Stimulated activated CD8-positive, alpha-beta memory T cell treated with anti-CD3 and anti-CD28 coated beads, Interleukin-15, amount 100 ng/mL, for 24 hours (primary cell): ENCODE measurements at places on chromosomes 3 and 15.

- no peak for DNase-seq
Observed at GRCh38 chr15:67593562-67593961, 51.1 kb downstream of the MAP2K5 start.

DNA sequence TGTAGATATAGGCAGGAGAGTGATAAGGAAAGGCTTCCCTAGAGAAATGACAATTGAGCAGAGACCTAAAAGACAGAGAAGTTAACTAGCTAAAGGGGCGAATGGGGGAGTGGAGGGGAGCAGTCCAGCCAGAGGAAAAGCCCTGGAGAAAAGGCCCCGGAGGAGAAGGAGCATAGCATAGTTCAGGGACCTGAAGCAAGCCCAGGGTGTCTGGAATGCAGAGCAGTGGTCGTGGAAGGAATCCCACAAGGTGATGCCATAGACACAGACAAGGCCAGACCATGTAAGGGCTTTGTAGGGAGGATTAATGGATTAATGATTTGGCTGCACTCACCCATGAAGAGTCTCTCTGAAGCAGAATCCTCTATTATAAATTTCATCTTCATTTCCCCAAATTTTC lies 45.8 kb upstream of the LRRN1 start:
- no peak for DNase-seq

DNA sequence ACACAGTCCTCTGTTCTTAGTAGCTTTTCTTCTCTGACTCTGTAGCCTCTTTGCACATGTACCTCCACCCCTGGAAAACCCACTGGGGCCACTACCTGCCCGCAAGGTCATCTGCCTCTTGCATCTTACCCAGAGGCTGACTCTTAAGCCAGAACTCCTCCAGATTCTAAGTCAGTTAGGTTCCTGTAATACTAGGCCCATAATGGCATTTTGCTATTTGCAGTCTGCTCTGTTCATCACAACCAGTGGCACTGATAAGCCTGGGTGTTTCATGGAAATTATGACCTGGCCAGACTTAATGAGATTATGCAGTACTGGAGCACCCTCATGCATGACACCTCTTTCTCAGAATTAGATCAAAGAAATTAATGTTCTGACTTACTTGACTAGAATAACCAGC lies 31.7 kb upstream of the ATG7 start:
- DNase-seq: no peak

GRCh38 chr15:94083467-94084052 lies 147.8 kb upstream of the MCTP2 start:
- no peak for DNase-seq

GRCh38 chr15:88904624-88905327 lies 8.4 kb downstream of the MFGE8 start:
- DNase-seq: peak; percentile 78

DNA sequence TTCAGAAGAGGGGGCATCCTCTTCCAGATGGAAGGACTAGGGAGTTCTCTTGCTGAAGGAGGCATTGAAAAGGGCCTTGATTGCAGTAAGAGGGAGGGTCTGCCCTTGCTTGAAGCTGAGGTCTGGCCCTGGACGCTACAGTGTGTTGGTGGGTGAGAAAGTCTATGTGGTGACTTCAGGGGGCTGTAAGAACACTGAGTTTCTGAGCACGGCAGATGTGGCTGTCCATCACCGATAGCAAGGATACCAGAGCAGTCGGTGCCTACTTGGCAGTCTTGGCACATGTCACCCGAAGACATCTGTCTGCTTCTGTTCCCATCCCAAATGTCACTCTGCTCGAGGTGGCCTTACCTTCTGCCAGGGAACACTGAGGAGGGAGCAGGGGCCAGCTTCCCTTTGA lies 631.1 kb upstream of the CFAP20DC start:
- no peak for DNase-seq

DNA sequence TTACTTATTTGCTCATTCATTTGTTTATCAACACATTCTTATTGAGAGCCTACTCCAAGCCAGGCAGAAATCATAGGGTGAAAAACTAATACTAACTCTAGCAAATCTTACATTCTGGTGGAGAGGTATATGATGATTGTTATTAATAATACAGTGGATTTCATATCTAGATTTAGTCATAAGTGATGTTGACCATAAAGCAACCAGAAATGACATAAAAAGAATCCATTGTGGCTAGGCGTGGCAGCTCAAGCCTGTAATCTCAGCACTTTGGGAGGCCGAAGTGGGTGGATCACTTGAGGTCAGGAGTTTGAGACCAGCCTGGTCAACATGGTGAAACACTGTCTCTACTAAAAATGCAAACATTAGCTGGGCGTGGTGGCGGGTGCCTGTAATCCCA lies 26.2 kb upstream of the IL20RB start:
- no peak for DNase-seq

DNA sequence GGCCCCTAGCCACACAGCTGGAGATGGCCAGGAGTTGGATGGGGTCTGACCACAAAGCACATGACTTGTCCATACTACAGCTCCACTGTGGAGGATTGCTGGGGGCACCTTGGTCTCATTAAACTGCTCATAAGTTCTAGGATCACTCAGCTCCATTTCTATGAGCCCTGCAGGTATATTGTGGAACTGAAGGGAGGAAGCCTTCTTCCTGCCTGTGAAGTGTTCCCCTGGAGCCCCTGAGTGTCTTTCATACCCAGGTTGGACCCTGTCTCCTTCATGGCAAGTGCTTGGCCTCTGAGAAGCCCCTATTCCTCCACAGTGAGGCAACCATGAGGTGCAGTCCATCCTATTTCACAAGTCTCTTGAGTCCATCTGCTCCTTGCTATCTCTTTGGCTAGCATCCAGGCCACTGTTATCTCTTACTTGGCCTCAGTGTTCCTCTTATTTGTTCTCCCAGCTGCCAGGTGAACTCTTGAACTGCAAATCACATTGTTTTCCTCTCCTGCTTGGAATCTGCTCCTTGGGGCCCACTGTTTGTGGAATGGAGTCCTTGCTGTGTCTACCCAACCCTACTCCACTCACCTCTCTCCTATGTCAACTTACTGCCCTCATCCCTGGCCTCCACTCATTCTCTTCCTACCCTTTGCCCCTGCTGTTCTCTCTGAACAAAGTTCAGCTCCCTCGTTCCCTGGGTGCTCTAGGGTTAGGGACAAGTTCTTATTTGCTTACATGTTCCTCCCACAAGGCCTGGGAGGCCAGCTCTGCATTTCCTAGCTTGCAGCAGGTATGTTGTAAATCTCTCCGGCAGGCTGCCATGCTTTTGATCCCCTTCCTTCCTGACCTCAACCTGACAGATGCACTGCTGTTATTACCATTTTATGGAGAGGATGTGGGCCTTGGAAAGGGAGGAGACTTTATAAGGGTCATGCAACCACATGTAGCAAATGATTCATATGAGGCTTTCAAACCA lies 1.2 kb downstream of the ACOX2 start:
- DNase-seq: no peak

GRCh38 chr3:169636928-169637327 lies 26.6 kb downstream of the MECOM start:
- DNase-seq: no peak

GRCh38 chr15:69751566-69751965 lies 298.9 kb downstream of the RPLP1 start:
- no peak for DNase-seq

DNA sequence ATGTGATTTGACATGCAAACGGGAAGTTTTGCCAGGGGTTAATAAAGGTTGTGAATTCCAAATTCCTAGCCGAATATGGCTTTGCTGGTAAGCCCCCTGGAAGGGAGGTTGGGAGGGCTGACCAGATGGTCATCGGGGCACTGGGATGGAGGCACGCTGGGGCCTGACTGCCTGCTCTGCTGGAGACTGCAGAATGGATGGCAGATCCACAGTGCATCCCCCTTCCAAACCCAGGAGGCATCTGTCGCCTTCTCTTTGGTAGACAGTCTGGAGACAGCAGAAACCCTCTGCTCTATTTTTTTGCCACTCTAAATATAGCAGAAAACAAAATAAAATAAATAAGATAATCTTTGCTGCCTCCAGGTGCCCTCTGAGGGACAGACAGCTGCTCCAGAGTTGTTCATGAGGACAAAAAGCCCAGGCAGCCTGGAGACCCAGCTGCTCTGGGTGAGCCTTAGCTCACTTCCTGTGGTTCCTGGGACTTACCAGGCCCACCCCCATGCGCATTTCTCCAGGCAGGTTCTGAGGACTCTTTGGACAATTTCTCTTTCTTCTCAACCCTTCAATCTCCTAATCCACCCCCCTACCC lies 6.1 kb upstream of the SPTBN5 start:
- no peak for DNase-seq

DNA sequence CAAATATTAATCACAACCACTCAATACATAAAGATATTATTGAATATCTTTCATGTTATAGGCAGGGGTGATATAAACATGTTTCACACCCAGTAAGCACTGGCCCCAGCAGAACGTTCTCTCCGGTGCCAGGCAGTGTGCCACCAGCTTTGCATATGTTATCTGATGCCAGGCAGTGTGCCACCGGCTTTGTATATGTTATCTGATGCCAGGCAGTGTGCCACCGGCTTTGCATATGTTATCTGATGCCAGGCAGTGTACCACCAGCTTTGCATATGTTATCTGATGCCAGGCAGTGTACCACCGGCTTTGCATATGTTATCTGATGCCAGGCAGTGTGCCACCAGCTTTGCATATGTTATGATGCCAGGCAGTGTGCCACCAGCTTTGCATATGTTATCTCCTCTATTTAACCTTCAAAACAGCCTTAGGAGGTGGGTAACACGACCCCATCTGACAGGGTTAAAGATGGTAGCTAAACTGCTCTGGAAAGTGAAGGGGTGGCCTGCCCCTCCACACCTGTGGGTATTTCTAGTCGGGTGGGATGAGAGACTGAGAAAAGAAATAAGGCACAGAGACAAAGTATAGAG lies 6.9 kb downstream of the MUC20 start:
- DNase-seq: no peak

- no peak for DNase-seq
Observed at GRCh38 chr3:24154013-24154695, 209.1 kb downstream of the NR1D2 start.

DNA sequence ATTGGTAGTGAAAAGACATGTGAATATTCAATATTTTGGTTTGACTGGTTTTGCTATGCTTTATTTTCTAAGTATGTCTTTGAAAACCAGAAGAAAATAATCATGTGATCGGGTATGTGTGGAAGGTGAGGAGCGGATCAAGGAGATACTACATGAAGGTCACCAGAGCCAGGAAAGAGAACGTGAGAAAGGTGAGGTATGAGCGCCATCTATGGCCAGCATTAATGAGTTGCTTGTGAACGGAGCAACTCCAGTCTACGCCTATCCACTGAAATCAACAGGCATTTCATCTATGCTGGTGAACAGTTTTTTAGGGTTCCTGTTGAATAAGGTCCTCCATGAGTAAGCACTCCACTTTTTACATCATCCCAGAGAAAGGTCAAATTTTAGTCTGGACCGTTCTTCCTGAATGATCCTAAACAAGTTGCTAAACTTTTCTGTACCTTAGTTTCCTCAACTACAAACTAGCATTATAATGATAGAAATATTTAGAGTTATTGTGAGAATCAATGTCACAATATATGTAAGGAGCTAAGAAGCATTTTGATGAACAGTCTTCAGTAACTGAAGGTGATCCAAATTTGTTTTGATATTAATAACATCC lies 1435.2 kb upstream of the CADM2 start:
- no peak for DNase-seq

DNA sequence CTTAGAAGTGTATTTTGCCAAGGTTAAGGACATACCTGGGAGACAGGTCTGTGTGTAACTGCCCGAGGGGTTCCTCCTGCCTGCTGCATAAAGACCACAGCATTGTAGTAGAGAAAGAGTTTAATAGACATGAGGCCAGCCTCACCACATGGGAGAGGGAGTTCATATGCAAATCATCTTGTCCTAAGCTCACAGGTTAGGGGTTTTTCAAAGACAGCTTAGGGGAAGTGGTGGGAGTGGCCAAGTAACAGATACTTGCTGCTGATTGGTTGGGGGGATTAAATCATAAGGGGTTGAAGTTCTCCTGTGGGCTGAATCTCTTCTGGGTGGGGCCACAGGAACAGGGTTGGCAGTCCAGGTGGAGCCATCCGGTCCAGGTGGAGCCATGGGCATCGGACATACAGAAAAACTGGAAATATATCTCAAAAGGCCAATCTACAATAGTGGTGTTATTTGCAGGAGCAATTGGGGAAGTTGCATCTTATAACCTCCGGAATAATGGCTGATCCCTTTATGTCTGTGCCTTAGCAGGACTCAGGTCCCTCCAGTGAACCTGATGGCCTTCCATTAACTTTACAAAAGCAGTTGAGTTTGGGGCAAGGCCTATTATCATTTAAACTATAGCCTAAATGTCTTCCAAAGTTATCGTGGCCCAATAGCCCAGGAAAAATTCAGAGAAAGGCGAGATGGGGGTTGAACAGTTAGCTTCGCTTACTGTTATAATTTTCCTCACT lies 86.0 kb upstream of the MFGE8 start:
- no peak for DNase-seq

DNA sequence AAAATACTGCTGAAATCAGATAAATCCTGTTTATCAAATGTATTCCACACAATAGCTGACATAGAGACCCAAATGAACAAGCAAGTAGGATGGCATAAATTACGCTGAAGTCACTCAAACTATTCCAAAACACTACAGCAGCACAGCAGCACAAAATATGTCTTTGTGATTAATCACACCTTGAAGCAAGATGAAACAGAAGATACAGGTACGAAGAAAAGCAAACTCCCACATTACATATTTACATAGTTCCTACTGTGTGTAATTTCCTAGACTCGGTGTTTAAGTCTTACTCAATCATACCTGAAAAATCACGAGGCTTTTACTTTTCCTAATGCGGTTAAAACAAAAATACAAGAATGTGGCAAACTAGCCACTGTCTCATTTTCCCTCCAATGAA lies 38.3 kb downstream of the CHSY1 start:
- no peak for DNase-seq

GRCh38 chr3:156478891-156479290 lies 76.0 kb downstream of the SSR3 start:
- DNase-seq: no peak

- DNase-seq: no peak
Observed at GRCh38 chr15:39682366-39682765, 100.3 kb downstream of the FSIP1 start.

GRCh38 chr3:151983538-151983937 lies 110.1 kb downstream of the SUCNR1 start:
- DNase-seq: no peak

GRCh38 chr15:62824111-62825015 lies 218.2 kb upstream of the TPM1 start:
- no peak for DNase-seq

GRCh38 chr3:13287833-13288232 lies 132.3 kb downstream of the NUP210 start:
- no peak for DNase-seq

DNA sequence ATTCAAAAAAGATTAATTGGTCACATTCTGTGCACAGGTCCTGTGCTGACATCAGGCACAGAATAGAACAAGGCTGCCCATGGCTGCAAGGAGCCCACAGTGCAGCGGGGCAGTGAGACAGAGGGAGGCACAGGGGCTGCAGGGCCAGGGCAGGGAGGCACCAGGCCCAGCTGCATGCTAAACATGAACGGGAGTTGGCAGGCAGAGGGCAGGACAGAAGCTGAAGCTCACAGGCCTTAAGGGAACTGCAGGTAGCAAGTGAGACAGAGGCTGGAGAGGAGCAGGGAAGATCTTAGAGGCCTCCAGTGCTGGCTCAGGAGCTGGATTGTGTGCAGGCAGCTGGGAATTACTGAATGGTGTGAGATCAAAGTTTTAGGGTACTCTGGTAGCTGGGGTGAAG lies 26.2 kb downstream of the IDH3A start:
- no peak for DNase-seq

- DNase-seq: no peak
Observed at GRCh38 chr15:101544613-101544945, 55.1 kb upstream of the PCSK6 start.
